Activated naive CD4-positive, alpha-beta T cell (primary cell): ENCODE measurements at places on chromosomes 12 and 14.

DNA sequence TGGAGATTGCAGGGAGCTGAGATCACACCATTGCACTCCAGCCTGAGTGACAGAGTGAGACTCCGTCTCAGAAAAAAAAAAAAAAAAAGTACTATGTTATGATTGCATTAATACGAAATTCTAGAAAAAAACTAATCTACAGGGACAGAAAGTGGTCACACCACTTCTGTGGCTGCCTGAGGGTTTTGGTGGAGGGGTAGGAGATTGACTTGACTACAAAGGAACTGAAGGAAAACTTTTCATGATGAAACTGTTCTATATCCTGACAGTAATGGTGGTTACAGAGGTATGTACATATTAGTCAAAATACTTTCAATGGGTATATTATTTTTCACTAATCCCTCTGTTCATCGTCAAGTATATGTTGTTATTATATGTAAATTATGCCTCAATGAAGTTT, 42.1 kb downstream of the FOXN3 start:
- DNase-seq, result no peak

- DNase-seq, result no peak
Observed at GRCh38 chr14:54737132-54737711, 165.4 kb downstream of the GCH1 start.

DNA sequence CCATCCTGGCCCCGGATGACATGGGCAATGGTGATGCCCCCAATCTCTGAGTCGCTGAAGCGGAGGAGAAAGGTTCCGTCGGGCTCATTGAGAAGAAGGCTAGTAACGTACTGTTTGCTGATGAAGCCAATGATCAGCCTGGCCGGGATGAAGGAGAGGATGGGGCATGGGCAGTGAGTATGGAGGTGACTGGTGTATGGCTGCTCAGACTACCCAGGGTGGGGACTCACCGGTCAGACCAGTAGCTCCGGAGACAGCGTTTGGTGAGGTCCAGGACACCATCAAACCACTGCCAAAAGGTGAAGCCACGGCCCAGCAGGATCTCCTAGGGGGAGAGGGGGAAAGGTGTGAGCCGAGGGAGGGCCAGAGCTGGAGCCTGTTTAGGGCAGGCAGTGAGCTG, 10.9 kb downstream of the NAB2 start:
- no peak for DNase-seq

GRCh38 chr12:10247436-10248058, 34.9 kb downstream of the GABARAPL1 start:
- no peak for DNase-seq

- no peak for DNase-seq
Observed at GRCh38 chr14:23896609-23897153, 56.9 kb upstream of the DHRS4 start.

- DNase-seq, result peak; percentile 66
Observed at GRCh38 chr14:50003213-50004021, 110.5 kb downstream of the ARF6 start.

DNA sequence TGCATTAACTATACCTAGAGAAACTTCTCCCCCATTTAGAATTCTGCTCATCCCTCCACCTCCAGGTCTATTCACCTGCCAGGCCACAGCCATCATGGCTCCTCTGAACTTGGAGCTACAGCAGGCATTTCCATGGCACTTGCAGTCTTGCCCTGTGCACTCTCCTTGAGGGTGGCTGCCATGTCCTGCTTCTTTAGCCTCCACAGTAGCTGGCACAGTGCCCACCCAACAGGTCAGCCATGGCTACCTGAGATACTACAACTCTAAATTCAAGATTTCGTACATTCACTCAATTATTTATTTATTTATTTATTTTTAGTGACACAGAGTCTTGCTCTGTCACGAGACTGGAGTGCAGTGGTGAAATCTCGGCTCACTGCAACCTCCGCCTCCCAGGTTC, 46.5 kb downstream of the GCH1 start:
- DNase-seq, result no peak

GRCh38 chr12:127070515-127071157, 1196.3 kb upstream of the TMEM132C start:
- no peak for DNase-seq

- no peak for DNase-seq
Observed at GRCh38 chr12:28456934-28457710, 266.9 kb downstream of the CCDC91 start.

DNA sequence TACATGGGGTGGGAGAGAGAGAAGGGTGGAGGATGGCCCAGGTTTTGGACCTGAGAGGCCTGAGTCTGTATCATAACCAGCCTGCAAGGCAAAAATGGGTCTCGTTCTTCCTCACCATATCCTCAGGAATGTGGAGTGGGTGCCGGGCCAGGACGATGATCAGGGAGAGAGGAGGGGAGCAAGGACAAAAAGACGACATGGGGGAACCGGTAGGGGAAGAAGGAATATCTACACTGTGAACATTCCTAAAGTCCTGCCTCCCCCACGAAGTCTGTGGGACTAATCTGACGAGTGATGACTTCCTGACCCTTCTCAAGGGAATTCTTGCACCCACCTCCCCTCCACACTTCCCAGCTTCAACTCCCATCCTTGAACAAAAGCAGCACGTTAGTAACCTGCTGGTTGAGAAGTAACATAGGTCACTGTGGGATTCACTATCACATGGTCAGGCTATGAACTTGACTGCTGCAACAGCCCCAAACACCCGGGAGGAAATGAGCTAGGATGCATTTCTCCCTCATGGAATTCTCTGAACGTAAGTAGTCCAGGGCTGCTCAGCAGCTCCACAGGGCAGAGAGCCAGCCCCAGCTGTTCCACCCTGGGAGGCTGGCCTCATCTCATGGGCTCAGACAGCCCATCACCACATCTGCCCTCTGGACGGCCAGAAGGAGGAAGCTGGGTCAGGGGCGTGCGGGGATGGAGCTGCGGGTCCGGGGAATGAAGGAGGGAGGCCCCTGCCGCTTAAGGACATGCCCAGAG, 36.8 kb upstream of the VWF start:
- no peak for DNase-seq

DNA sequence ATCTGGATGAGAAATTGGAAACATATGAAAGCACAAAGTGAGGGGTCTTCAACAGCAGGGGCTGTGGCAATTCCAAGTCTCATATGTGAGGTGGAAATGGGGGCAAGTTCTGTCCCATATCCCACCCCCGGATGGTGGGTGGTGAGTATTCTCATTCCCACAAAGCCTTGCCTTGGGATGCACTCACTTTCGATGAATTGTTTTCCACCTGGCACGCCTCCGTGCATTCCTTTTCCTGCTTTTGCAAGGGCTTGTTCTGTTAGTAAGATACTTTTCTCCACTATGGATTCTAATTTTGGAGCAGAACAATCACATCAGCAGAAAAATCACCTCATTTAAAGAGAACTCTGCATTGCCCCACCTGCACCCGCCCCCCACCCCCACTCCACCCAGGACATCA, 3.1 kb downstream of the LACRT start:
- no peak for DNase-seq

- no peak for DNase-seq
Observed at GRCh38 chr14:68924186-68925158, 54.6 kb downstream of the ACTN1 start.

DNA sequence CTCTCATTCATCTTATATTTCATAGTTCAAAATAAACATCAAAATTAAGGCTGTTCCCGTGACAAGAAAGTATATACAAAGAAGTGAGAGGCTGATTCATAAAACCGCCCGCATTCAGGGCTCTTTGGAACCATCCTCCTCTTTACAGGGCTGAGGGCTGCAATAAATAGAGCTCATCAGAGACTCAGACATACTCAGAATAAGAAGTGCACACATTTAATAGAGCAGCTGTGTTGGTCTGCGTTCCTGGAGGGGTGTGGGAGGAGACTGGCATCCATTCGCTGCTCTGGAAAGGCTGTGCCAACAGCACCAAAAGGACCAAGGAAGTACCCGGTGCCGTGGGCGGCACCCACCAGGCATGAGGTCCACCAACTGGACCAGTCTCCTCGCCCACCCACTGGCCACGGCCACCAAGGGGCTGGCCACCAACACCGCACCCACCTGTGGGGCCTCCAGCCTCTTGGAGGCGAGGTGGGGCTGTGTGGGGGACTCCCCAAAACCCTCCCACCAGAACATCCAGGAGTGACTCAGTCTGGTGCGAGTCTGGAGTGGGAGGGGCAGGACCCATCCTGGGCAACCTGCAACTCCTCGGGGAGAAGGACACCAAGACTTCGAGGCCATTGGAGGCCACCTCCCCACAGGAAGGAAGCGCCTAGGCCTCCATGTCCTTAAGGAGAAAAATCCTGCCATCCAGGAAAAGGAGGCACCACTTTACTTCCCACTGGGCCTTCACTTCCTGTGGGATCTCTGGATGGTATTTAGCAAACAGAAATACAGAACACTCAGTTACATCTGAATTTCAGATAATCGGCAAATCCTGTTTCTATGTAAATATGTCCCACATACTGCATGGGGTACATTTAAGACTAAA, 32.7 kb downstream of the VCPKMT start:
- DNase-seq, result peak; percentile 25

- no peak for DNase-seq
Observed at GRCh38 chr12:66072135-66072534, 58.4 kb downstream of the LLPH start.

DNA sequence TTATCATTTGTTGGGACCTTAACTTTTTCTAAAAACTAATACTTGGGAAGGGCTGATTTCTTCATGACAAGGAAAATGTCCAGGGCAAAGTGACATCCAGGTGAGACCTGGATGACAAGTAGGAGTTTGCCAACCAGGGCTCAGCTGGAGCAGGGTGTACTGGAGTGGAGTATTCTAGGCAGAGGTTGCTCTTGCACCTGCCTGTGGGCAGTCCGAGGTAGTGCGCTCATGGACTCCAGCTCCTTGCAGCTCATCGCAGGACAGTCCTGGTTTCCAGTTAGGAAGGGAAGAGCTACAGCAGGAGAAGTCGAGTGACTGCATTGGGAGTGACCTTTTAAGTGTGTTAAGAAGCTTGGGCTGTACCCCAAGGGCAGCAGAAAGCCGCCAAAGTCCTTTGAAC, 175.9 kb downstream of the PELI2 start:
- DNase-seq, result no peak
